ENCODE measurements at places on chromosomes 1 and 21.

GRCh38 chr1:26284597-26285347 is 4.9 kb downstream of the SH3BGRL3 start:
- peak; percentile 97 for DNase-seq

- DNase-seq = no peak
Observed at GRCh38 chr21:21097466-21097865, 99.3 kb downstream of the NCAM2 start.

DNA sequence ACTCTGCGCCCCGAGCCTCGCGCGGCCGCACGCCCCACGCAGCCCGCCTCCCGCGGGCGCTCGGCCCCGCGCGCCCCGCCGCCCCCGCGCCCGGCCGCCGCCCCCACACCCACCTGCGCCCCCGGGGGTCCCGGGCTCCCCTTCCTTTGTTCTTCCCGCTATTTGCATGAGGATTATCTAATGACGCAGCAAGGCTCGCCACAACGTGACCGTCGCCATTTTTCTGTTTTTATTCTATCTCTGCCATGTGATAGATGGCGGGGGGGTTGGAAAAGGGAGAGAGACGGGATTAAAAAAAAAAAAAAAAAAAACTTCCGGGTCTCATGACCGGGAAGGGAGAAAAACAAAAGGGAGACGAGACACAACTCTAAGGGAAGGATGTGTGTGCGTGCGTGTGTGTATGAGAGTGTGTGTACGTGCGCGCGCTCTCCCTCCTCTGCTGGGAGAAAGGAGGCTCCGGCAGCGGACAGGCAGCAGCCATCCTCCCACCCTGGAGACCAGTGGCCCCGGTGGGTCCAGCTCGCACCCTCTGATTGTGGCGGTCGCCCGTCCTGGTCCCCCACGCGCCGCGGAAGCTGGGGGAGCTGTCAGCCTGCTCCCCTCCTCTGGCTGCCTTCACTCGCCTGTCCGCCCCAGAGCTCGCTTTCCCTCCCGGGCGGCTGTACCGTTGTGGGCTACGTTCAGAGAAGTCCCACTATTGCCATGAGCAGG is 80.4 kb upstream of the AK4 start:
- DNase-seq = peak; percentile 39

GRCh38 chr1:89760496-89760895 is 60.3 kb upstream of the LRRC8D start:
- DNase-seq = no peak

DNA sequence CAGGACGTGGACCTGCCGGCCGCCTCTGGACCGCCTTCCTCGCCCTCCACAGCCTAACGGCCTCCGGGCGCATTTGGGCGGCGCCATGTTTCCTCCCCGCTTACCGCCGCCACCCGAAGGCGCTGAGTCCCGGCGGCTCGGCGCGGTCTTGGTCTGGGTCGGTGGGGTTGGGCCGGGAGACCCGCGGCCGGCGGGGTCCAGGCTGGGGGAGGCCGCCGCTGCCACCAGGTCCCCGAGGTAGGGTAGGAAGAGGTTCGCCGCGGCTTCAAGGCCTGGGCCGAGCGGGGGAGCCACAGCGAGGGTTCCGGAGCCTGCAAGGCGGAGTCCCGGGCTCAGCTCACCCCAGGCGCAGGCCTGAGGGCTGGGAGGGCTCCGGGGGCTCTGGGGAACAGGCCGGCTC is 5.5 kb downstream of the OR2C3 start:
- no peak for DNase-seq

- peak; percentile 20 for DNase-seq
Observed at GRCh38 chr1:230167419-230167852, 100.4 kb downstream of the GALNT2 start.

DNA sequence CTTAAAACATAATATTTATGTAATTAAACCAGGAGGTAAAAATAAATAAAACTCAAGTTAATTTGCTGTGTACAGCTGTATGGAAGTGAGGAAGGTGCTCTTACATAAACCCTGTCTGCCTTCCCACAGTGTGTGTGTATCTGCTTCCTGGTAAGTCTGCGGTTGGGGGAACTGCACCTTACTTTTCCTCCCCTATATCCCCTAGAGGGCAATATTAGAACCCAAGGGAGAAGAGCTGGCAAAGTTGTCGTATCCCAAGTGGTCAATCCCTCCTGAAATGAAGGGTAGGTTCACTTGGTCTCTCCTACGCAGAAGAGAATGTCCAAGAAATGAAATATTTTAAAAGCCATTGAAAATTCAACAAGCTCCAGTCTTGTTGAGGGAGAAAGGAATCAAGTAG is 17.8 kb upstream of the JAK1 start:
- no peak for DNase-seq

GRCh38 chr1:93607814-93608186 is 73.8 kb downstream of the BCAR3 start:
- DNase-seq = peak; percentile 78

- DNase-seq = no peak
Observed at GRCh38 chr1:184388971-184389370, 2.1 kb downstream of the C1orf21 start.

DNA sequence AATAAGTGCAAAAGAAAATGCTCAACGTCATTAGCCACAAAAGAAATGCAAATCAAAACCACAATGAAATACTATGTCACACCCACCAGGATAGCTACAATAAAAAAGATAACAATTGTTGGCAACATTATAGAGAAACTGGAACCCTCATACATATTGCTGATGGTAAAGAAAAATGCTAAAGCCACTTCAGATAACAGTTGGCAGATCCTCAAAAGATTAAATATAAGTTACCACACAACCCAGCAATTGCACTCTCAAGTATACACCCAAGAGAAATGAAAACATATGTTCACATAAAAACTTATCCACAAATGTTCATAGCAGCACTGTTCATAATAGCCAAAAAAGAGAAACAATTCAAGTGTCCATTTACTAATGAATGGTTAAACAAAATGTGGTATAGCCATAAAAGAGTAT is 20.7 kb downstream of the TRIM33 start:
- DNase-seq = no peak

GRCh38 chr1:62263814-62264353 is 55.4 kb downstream of the KANK4 start:
- no peak for DNase-seq

DNA sequence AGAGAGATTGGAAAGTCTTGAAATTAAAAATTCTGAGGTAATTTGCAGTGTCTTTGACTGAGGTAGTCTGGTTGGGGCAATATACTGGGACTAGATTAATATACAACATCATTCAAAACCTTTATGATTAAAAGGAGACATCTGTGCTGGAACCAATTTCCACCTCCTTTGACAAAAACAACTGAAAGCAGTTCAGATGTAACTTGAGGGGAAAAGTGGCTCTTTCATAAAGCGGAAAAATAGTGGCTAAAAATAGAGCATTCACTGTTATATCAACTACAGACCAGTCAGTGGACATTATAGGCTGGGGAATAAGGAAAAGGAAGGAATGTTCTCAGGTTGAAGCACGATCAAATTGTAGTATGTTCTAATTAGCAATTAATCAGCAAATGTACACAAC is 635.9 kb downstream of the SMYD3 start:
- DNase-seq = no peak

DNA sequence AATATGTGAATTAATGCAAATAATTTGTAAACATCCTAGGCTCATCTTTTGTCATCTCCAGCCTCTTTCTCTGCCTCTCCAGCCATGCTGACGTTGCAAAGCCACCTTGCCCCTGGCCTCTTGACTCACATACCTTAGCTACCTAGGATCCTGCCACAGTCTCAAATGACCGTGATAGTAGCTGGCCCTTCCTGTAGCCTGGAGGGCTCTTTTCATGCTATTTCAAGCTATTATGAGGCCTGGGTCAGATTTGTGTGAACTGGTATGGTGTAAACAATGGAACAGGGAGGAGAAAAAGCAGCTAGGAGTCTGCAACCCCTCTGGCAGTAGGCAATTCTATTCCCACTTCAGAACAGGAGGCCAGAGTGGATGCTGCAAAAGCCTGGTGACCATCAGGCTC is 337.7 kb downstream of the DISC1 start:
- no peak for DNase-seq

DNA sequence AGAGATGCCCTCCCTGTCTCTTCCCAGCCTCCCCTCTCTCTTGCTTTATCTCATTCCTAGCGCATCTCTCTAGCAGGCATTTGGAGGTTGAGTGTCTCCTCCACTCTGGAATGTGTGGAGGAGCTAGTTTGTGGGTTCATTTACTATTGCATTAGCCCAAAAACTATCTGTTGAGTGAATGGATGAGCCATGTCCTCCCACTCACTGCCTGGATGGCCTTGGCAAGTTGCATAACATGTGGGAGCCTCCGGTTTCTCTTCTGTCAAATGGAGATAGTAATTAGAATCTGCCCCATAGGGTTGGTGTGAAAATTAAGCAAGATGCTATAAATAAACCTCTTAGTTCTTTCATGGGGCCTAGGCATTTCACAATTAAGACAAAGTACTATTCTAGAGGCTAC is 181.8 kb downstream of the KAZN start:
- no peak for DNase-seq

GRCh38 chr1:153058826-153059784 is 1.8 kb upstream of the SPRR2A start:
- no peak for DNase-seq

- DNase-seq = no peak
Observed at GRCh38 chr1:2607641-2608091, 21.1 kb downstream of the PRXL2B start.

DNA sequence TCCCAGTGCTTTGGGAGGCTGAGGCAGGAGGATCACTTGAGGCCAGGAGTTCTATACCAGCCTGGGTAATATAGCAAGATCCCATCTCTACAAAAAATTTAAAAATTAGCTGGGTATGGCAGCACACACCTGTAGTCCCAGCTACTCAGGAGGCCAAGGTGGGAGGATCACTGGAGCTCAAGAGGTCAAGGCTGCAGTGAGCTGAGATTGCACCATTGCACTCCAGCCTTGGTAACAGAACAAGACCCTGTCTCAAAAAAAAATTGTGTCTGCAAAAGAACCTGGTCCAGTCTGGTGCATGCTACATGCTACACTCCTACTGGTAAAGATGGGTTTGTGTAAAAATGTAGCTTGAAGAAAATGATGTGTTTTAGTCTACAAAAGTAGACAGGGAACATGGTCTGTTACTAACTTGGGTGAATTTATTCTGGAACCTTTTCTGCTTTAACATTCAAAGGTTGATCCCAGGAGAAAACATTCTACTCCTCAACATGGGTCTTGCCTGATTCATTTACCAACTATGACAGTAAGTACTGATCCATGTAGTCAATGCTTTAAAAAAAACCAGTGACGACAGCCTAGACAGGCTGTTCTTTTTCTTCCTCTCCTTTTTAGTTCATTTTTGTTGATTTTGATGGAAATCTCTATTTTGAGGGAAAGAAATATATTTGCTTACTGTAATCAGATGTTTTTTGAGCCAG is 32.7 kb upstream of the ENAH start:
- DNase-seq = no peak

- no peak for DNase-seq
Observed at GRCh38 chr1:183600136-183600535, 9.9 kb upstream of the NCF2 start.

GRCh38 chr1:153734396-153735089 is 6.7 kb downstream of the INTS3 start:
- DNase-seq = no peak

DNA sequence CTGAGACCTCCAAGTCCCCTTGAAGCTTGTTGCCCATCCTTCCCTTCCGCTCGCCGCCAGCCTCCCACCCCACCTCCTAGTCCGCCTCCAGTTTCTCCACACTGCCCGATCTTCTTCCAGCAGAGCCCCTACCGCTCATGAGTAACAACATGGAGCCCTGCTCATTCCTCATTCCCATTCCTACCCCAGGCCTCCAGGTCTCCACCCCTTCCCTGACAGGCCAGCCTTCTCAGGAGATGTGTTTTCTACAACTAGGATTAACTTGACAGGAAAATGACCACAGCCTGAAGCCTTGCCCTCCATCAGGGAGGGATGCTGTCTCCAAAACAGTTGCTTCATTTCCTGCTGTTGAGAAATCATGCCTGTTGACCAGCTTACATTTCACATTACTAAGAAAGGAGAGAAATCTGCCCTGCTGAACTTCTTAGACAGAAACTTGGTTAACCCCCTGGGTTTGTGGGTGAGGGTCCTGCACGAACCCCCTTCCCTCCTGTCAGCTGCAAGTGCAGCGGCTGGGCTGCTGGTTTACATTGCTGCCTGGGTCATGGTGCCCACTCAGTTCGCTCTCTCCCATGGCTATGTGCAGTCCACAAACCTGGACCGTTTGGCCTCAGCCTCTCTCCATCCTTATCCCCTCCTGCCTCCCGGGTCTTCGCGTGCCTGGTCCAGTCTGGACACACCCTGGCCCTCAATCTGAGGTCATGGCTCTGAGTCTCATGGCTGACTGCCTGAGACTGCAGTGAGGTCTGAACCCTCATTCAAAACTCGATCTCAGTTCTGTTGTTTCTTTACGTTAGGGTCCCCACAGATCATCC is 16.1 kb upstream of the CHI3L1 start:
- DNase-seq = no peak

DNA sequence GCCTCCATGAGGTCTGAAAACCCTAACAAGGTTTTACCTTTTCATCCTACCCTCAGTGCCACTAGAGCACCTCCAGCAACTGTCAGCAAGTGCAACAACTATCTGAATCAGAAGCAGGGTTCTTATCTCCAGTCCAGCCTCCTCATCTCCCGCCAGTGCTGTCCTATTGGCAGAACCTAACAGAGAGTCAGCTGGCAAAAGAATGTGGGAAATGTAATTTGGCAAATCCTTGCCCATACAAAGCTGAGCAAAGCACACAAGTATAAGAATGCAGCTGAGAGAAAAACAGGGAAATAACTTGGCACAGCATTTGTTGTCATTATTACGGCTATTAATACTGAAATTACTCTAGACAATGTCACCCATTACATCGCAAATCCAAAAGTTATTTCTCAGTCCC is 124.2 kb downstream of the ATP6V1G3 start:
- DNase-seq = no peak

- no peak for DNase-seq
Observed at GRCh38 chr1:164753521-164754077, 194.6 kb downstream of the PBX1 start.

- DNase-seq = no peak
Observed at GRCh38 chr1:68293609-68294366, 61.5 kb upstream of the WLS start.

DNA sequence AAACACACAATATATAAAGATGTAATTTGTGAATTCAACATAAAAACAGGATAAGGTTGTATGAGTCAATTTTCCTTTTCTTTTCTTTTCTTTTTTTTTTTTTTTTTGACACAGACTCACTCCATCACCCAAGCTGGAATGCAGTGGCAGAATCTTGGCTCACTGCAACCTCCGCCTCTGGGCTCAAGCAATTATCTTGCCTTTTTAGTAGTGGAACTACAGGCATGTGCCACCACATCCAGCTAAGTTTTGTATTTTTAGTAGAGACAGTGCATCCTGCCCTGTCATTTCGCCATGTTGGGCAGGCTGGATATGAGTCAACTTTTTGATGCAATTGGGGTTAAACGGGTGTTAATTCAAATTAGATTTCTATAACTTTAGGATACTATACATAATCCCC is 10.3 kb upstream of the SPRR2B start:
- DNase-seq = no peak

DNA sequence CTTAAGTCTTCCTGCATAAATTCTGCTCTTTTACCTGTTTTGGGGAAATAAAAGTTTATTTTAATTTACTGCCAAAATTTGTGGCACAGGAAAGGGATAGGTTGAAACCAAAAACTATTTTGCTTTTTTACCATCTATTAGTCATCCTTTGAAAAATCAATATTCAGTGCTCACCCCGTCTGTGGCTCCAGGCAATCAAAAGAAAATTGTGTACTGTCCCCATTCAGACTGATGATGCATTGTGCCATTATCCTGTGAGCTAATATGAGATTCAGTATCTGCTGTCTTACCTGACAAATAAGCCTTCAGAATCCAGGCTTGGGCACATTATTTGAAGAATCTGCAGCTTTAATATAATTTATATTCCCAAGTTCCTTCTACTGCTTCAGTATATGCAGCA is 650.7 kb downstream of the KIF26B start:
- DNase-seq = no peak

All from T-helper 2 cell treated with Interferon-gamma antibody and Interleukin-4, amounts not matched to agents 5 μg/mL and 100 μg/mL, for 36 hours (primary cell).